ENCODE measurements at places on chromosomes 13 and 19.

DNA sequence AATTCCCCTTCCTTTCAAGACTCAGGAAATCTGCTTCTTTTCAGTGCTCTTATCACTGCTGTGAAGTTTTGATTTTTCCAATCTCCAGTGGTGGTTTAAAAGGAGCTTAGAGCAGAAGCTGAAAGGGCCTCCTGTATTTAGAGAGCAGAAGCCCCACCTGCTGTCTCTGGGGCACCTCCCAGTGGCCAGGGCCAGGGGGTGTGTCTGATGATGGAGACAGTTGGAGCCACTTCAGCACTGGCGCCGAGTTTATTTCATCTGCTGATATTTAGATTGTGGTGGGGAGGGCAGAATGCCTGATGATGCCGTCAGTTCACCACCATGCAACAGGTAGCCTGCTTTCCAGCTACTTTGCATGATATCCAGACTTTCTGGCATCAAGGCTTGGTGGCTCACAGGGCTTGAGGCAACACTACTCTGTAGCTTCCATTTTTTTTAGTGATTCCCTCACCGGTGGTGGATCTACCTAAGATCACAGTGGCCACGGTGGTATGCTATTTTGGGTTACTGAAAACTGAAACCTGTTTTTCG lies 371.9 kb downstream of the KCNRG start:
- no peak for DNase-seq

DNA sequence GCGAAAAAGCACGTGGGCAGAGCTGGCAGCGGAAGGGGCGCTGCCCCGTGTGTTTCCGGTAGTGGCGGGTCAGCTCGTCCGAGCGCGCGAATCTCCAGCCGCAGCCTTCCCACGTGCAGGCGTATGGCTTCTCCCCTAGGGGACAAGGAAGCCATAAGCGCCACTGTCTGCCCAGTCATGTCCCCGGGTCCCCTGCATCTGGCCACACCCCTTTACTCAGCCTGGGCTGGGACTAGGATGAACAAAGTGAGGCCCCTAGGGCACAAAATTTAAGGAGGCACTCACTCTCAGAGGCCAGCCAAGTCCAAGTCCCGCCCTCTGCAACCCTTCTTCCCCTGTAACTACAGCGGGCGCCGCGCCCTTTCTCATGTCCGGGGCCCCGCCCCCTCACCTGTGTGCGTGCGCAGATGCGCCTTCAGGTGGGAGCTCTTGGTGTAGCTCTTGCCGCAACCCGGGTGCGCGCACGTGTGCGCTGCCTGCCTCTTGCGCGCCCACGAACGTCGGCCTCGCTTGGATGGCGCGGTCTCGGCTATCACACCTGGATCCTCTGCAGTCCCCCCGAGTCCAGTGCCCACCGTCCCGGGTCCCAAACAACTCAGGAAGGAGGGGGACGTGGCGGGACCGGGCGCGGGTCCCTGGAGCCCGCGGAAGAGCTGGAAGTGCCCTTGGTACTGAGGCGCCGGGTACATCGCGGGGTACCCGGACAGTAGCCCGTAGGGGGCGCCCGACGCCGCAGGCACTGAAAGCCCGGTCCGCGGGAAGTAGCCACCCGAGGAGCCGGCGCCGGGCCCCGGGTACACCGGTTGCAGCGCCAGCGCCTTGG lies 1.9 kb downstream of the KLF1 start:
- DNase-seq: peak; percentile 68

DNA sequence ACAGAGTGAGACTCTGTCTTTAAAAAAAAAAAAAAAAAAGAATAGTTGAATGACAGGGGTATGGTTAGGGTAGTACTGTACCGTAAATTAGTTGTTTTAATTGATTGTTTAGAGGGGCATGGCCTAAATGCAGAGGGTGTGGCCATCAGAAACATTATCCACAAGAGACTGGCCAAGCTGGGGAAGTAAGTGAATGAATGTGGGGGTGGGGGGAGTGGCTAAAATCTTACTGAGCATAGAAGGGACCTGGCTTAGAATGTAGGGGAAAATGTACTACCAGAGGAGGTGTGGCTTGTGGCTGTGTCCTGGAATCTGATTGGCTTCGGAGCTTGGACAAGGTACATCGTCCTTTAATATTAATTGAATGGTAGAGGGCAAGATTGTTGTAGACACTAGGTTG lies 3.8 kb downstream of the BCL2L12 start:
- no peak for DNase-seq

GRCh38 chr13:20561741-20562140 lies 5.2 kb upstream of the IFT88 start:
- no peak for DNase-seq

- DNase-seq: no peak
Observed at GRCh38 chr13:100129605-100130004, 40.7 kb downstream of the PCCA start.

- DNase-seq: no peak
Observed at GRCh38 chr13:44022196-44022595, 142.5 kb downstream of the LACC1 start.

GRCh38 chr13:73273745-73274144 lies 214.9 kb downstream of the KLF5 start:
- DNase-seq: no peak

DNA sequence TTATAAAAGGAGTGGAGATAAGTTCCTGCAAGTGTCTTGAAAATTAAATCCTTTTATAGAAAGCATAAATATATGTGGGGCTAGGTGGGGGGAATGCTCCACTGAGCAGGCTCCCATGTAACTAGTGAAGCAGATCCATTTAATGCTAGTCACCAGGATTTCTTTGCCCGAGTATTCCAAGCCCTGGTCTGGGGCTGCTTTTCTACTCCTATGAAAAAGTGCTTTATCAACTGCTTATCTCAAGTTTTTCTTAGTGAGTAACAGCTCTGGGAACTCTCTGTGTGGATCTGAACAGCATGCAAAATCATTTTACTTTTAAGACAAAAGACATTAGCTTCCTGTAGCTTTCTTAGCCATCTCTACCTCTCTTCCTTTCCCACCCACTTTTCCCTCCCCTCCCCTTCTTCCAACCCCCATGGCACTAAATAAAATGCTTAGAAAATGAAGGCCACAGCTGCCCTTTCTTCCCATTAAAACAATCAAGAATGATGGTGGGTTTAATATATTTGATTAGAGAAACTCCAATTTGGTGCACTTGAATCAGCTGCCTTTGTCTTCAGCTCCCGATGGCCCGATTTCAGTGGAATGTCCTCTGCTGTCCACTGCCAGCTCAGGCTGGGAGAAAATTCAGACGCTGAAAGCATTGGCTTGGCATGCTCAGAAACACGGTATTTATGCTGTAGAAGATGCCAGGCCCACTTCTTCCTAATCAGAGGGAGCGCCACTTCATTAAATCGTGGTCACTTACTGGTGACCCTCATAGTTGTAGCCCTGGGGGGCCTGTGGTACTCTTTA lies 475.1 kb downstream of the FOXO1 start:
- DNase-seq: no peak

DNA sequence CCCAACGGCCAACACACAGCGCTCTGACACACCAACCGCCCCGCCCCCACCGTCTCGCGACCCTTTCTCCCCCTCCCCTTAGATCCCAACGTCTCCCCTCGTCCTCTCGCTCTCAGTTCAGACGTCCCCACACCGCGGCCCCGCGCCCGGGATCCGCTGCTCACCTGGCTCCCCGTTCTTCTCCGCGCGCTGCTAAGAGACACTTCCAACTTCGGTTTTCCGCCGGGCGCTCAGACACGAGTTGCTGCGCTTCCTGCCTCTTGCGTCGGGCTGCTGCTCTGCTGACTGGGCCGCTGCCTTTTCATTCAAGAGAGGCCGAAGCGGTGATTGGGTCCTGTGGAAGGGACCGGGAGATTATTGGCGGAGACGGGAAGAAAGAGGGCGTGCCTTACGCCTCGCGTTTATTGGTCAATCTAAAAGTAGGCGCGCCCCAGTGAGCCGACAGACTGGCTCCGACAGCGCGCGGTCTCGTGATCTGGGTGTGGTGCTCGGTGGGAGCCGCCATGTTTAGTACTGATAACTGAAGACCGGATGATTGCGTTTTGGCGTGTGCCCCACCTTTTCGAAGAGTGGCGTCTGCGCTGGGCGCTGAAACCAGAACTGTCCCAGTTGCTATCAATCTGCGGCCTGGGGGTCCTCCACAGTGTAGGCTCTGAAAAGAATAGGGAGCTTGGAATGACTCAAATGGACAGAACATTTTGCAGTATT lies at the start of gene DDX39A:
TSS of gene DDX39A (minus strand) at position 236 of the 708 bp plus-strand sequence. CDS start 6,121 bp downstream, outside the sequence.
- peak; percentile 98 for DNase-seq

- DNase-seq: peak; percentile 59
Observed at GRCh38 chr19:38852231-38853044, 2.7 kb upstream of the HNRNPL start.

DNA sequence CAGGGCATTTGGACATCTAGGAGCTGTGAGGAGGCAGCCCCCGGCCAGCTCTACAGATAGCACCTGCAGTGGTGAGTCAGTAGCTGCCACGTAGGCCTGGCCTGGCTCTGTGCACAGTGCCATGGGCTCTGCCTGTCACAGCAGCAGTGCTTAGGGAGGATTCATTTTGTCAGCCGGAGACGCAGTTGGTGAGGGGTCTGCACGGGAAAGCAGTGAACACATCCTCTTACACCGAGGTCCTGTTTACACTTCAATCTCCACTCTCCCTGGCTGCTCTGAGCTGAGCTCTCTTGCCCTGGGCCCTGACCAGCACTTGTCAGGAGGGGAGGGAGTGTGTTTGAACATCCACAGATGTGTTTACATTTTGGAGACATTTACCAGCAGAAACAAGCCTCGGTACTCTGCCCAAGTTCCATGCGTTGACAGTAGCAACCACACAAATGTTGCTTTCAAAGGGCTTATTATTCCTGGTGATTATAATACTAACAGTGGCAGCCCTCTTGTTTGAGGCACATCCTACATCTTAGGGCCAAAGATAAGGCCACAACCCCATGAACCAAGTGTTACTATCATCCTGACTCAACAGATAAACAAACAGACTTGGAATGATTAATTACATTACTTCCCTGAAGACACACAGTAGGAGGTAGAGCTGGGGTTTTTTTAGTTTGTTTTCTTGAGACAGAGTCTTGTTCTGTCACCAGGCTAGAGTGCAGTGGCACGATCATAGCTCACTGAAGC lies 148.9 kb downstream of the USP12 start:
- DNase-seq: no peak

DNA sequence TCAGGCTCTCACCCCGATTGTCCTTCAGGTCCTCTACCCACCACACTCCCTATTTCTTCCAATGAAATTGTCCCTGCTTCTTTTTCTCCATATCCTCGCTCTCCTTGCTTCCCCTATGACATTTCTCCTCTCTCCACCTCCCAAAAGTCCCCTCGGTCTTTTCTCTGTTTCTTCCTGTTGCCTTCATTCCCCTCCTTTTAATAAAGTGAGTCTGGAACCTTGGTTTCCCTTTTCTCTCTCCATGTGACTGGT lies 676 bp upstream of the ZNF574 start:
- DNase-seq: no peak

DNA sequence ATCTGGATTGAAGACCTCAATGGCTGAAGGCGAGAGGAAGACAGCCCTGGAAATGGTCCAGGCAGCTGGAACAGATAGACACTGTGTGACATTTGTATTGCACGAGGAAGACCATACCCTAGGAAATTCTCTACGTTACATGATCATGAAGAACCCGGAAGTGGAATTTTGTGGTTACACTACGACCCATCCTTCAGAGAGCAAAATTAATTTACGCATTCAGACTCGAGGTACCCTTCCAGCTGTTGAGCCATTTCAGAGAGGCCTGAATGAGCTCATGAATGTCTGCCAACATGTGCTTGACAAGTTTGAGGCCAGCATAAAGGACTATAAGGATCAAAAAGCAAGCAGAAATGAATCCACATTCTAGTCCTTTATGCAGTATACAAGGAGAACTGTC lies 1.2 kb downstream of the POLR1D start:
- no peak for DNase-seq

- no peak for DNase-seq
Observed at GRCh38 chr13:62512194-62513141, 1096.8 kb upstream of the PCDH20 start.

GRCh38 chr13:80787604-80788003 lies 446.7 kb upstream of the SPRY2 start:
- no peak for DNase-seq

DNA sequence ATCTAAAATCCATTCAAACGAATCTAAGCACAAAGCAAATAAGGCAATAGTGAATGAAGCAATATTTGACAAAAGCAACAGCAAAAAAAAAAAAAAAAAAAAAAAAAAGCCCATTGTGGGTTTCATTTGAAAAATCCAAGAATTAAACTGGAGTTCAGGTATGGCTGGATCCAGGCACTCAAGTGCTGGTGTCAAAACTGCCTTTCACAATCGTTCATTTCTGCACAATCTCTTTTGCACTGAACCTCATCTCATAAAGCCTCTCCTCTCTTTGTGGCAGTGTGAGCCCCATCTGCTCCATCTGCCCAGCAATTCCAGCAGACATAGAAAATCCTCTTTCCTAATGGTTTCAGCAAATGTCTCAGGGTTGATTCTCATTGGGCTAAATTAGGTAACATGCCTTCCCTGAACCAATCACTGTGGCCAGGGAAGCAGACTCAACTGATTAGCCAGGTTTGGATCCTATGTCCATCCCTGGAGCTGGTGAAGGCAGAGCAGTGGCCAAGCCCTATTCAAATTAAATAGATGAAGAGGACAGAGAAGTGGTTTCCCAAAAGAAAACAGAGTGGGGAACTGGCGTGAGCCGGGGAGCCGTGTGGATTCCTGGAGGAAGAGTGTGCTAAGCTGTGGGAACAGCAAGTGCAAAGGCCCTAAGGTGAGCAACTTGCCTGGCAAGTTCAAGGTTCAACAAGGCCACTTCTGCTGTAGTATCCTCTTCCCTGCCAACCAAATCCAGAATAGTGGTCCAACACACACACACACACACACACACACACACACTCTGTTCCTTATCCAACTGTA lies 1.2 kb upstream of the HIF3A start:
- DNase-seq: no peak

GRCh38 chr13:99484473-99484872 lies 16.8 kb upstream of the TM9SF2 start:
- DNase-seq: no peak

- no peak for DNase-seq
Observed at GRCh38 chr13:26488236-26489003, 69.1 kb upstream of the WASF3 start.

DNA sequence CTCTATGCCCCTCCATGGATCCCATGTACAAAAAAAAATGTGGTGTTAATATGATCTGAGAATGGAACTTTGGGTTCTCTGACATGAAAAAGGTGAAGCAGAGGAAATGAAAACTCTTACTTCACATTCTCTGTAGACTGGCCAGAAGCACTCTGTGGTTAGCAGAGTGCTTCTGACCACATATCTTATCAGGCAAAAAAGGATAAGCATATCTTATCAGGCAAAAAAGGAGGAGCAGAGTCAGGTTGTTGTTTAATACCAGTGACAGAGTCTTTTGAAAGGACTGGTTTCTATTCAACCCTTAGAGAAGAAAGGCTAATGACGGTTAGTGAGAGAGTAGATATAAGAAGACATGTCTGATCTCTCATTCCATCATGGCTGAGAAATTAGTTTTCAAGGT lies 1404.8 kb downstream of the SLITRK1 start:
- DNase-seq: no peak

DNA sequence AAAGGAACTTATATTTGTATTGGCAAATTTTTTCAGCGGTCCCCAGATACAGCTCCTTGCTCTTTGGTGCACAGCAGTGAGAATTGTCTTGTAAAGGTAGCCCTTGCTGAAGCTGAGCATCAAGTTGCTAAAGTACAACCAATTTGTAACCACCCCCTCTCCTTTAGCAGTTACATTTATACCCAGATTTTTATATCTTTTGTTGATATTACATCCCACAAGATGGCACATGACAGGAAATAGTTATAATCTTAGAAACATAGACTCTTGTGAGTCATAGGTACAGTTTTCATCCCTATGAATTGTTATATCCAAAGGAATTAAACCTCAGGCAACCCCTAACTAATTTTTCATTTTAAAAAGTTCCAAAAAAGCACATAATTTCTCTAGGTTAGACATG lies 523.0 kb upstream of the SLITRK1 start:
- DNase-seq: no peak

- DNase-seq: no peak
Observed at GRCh38 chr19:49502866-49503581, 6.8 kb downstream of the RPS11 start.
